Posterior vena cava (tissue), 2 donors: ENCODE measurements at places on chromosomes 6 and 20. TPM values are rescaled to one million over a fixed set of nuclear protein-coding genes. Genes with fewer than 3 reads are reported as not detected.

The BTN1A1 gene
- total RNA-seq = not detected

The CST4 gene
- not detected for total RNA-seq

The CD24 gene
- total RNA-seq = 7.1 TPM

The TMX4 gene
- 51.8 TPM for total RNA-seq

The MUC22 gene
- not detected for total RNA-seq

The CST7 gene
- 3.4 TPM for total RNA-seq

The TREM2 gene
- total RNA-seq = 8.6 TPM

The NKAIN2 gene
- 0.23 TPM for total RNA-seq

The ZC3H12D gene
- total RNA-seq = 1.8 TPM

The LRP11 gene
- total RNA-seq = 20.0 TPM

The HSPA1L gene
- 1.7 TPM for total RNA-seq

The MRAP2 gene
- total RNA-seq = 2.3 TPM

The MBOAT1 gene
- total RNA-seq = 8.7 TPM

The C6orf15 gene
- not detected for total RNA-seq

The ULBP1 gene
- not detected for total RNA-seq

The KIF25 gene
- not detected for total RNA-seq

The PAK5 gene
- not detected for total RNA-seq

The THBS2 gene
- 358 TPM for total RNA-seq

The BPIFA1 gene
- not detected for total RNA-seq

The OTOR gene
- total RNA-seq = not detected

The KHDRBS2 gene
- total RNA-seq = 0.14 TPM

The DCBLD1 gene
- total RNA-seq = 7.6 TPM

The TP53TG5 gene
- 2.0 TPM for total RNA-seq

The PREX1 gene
- total RNA-seq = 16.9 TPM

The ZNF311 gene
- total RNA-seq = 0.90 TPM

The VSX1 gene
- total RNA-seq = not detected

The UQCC2 gene
- total RNA-seq = 39.7 TPM

The FHL5 gene
- total RNA-seq = 56.0 TPM

The RSPH4A gene
- 0.71 TPM for total RNA-seq

The WFDC12 gene
- total RNA-seq = not detected

The LZTS3 gene
- total RNA-seq = 4.2 TPM

The UFL1 gene
- 28.1 TPM for total RNA-seq

The COL12A1 gene
- total RNA-seq = 222 TPM

The HLA-DPA1 gene
- 44.4 TPM for total RNA-seq

The NMBR gene
- not detected for total RNA-seq

The SLC18B1 gene
- 10.3 TPM for total RNA-seq

The NHSL1 gene
- 15.5 TPM for total RNA-seq

The PLTP gene
- total RNA-seq = 689 TPM
